Stimulated activated memory B cell treated with anti-CD40 and anti-IgM and Interleukin-4, amounts not matched to agents 10 μg/mL and 1 μg/mL and 100 μg/mL, for 72 hours (primary cell): ENCODE measurements at places on chromosomes 7 and 10.

- no peak for ATAC-seq
Observed at GRCh38 chr10:126049759-126050700, 153.7 kb downstream of the FANK1 start.

DNA sequence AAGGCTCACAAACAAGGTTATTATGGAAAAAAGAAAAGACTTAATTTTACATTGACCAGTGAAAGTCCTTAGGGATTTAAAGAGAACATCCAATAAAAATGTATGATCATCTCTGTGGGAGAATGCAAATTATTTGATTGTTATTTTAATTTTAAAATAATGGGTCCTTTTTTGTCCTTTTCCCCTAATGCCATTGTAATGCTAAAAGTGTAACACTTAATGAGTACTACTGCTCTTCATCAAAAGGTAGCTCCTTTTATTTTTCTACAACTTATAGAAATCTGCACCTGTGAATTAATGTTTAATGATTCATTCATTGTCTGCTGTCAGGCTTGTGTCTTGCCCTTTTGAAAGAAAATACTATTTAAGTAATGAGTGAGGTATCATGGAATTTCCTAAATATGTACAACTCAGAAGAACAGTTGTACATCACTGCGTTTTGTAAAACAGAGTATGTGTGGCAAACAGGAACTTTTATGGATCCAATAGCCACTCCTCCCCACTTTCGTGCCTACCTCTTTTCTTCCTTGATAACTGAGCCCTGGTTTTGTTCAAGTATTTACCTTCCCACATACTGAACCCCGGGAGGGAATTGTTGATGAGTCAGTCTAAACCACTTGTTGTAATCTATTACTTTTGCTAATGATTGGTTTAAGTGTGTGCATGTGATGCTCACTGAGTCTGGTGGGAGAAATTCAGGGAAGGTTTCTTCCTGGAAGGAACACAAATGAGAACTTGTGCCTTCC, 19.9 kb upstream of the TRUB1 start:
- ATAC-seq, result no peak

- ATAC-seq, result no peak
Observed at GRCh38 chr7:111498391-111499007, 63.8 kb downstream of the IMMP2L start.

GRCh38 chr7:67484244-67484751, 487.7 kb downstream of the TYW1 start:
- no peak for ATAC-seq

- no peak for ATAC-seq
Observed at GRCh38 chr10:9036711-9037204, 982.3 kb downstream of the GATA3 start.

DNA sequence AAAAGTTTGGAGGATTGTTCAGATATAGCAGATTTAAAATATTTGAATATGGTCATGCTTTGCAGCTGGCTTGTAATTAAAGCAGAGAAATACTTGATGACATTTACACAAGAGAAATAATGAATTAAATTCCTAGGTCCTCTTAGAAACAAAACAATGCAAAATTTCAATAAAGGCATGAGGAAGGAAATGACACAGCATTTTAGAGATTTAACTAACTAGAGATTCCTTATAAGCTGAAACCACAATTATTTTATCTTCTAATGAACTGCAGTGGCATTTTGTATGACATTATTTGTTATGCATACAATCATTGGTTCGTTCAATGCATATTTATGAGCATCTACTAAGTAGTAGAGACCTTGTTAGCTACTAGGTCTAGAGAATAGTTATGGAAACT, 490.9 kb downstream of the ZWINT start:
- no peak for ATAC-seq

DNA sequence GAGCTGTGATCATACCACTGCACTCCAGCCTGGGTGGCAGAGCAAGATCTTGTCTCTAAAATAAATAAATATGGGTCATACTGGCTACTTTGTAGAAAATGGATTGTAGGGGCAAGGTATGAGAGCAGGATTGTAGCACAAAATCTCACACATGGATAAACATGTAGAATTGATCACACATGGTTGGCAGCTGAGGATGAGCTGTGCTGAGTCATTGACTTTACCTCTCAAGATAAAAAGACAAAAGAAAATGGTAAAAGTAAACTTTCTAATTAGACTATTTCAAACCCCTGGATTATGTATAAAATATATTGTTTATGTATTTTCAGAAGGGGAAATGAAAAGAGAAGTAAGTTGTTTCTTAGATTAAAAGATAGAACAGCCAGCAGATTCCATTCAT, 69.3 kb downstream of the APBB1IP start:
- no peak for ATAC-seq
